ENCODE measurements at places on chromosomes 2 and 18.

- no peak for DNase-seq
Observed at GRCh38 chr18:75533950-75534349, 106.4 kb upstream of the SMIM21 start.

- no peak for DNase-seq
Observed at GRCh38 chr2:185161701-185162100, 563.4 kb downstream of the ZNF804A start.

DNA sequence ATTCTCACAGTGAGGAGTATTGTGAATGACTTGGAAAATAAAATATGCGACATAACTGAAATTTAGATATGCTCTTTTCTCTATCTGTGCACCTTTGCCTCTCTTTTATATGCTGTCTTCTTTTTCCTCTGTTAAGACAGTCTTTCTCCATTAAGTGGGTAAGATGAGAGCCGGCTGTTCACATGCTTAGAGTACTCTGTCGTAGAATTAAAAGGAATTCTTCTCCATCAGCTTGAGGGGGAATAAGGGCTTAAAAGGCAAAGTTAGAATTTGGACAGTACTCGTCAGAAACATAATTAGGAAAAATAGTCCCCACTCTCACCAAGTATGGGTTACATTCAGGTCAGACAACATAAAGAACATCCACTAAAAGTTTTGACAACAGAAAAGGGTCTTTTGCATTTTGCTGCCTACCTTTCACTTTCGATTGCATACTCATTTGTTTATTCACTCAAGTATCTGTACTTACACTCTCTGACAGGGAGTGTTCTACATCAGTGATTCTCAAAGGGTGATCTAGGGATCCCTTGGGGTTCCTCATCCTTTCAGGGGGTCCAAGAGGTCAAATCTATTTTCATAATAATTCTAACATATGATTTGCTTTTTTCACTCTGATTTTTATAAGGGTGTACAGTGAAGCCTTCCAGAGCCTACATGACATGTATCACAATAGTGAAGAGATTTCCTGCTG is 48.0 kb downstream of the ARHGAP15 start:
- no peak for DNase-seq

- DNase-seq: no peak
Observed at GRCh38 chr2:68385220-68385906, 20.3 kb downstream of the PLEK start.

DNA sequence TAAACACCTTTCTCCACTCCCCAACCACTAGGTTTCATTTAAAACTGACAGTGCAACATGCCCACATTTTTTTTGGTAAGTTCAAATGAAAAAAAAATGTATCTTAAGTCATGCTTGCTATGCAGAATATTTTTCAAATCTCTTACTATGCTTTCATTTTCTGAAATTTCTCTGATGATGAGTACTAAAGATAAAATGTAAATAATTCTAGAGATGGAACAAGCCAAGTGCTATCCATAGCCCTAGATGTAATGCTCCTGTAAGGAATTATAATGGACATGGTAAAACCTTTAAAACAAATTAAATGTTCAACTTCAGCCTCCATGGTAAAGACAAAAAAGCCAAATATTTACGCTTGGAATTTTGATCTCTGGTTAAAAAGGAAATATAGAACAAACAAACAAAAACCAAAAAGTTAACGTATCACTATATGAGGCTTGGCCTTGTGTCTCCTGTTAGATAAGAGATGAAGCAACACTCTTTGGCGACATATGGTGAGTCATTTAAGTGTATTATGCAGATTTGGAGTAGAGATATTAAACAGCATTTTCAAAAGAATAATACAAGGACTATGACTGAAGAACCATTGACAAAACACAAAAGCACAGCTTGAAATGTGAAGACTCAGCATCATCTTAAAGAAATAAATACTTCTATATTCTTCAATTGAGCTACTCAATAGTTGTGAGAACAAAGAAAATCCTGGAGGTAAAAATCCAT is 392.0 kb upstream of the LYPD1 start:
- no peak for DNase-seq

GRCh38 chr2:221077799-221078198 is 494.3 kb downstream of the EPHA4 start:
- no peak for DNase-seq

GRCh38 chr2:46952171-46952570 is 36.6 kb upstream of the MCFD2 start:
- no peak for DNase-seq

DNA sequence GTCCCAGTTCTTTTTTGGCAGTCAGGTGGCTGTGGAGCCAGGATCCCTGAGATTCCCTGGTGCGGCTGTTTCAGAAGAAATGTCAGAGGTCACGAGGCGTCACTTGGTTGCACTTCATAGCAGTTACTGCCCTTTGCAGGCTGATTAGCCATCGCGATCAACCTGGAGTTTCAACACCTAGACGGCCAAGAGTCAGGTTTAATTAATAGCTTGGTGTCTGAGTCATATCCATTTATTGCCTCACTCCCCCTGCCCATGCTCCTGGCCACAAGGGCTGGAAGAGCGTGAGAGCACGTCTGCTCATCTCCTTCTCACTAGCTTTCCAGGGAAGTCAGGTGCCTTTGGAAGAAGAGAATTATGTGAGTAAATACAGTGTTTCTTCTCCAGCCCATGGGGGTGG is 552.3 kb downstream of the TSN start:
- DNase-seq: no peak

DNA sequence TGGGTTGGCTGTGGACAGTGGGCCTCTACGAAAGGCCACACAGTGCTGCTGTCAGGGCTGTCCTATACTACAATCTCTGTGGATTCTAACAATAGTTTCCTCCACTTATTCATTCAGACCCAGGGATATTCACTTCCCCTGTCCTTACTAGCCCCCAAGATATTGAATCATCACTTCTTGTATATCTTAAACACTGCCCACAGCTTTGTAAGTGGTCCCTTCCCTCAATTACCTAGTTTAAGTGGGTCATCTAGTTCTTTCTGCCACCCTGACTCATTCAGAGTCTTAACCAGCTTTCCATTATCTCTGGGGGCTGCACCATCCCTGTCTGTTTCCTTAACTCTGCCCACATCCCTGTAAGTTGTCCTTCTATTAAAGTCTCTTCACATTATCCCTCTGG is 69.2 kb downstream of the CD28 start:
- DNase-seq: no peak

- no peak for DNase-seq
Observed at GRCh38 chr2:241001413-241002274, 3.2 kb downstream of the SNED1 start.

DNA sequence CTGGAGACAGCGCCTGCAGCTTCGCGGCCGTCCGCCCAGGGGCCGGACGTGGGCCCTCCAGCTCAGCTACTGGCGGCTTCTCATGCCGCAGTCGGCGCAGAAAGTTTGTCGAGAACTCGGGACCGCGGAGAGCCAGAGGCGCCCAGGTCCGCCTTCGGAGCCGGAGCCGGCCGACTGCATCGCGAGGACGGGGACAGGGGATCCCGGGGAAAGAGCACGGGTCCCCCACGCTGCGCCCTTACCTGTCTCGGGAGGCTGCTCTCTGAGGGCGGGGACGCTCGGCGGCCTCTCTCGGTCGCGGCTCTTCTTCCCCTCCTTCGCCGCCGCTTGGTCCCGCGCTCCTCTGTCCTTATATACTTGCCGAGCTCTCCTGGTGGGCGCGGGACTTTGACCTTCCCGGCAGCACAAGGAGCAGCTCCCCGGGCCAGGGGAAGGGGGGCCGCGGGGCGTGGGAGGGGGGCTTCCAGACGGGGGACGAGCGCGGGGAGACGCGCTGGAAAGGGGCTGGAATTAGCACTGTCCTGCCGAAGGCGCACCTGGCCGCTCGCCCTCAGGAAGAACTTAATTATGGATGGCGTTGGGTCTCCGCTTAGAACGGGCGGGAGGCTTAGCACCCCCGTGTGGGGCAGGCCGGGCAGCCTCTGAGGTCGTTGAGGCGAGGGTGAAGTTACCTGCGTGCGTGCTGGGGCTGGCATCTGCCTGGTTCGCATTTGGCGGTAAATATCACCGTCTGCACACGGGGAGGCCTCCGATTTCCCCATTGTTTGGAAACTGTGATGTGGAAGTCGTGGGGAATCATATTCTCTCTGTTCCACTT is at the start of gene POMC:
POMC (minus strand) TSS at position 325 of the 817 bp plus-strand sequence. CDS start 3,808 bp downstream, outside the sequence.
- no peak for DNase-seq

- DNase-seq: no peak
Observed at GRCh38 chr2:3641841-3642421, 16.1 kb upstream of the ALLC start.

Measured in HS-5 (cell line).